ENCODE measurements at places on chromosomes 1 and 21.

DNA sequence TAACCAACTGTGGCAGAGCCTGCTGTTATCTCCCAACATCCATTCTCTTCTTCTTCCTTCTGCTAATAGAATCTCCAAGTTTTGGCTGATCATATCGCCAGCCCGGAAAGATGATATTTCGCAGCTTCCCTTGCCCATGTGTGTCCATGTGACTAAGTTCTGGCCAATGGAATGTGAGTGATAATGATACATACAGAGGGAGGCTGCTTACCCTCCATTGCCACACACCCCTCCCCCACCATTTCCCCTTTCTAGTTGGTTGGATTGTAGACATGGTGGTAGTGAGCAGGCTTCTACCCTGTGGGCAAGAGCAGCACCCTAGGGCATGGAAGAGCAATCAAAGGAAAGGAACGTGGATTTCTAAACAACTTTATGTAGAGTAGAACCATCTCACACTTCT is 48.8 kb downstream of the SLC9C2 start:
- DNase-seq = no peak

GRCh38 chr1:202162418-202163280 is 2.2 kb upstream of the PTPN7 start:
- DNase-seq = no peak

DNA sequence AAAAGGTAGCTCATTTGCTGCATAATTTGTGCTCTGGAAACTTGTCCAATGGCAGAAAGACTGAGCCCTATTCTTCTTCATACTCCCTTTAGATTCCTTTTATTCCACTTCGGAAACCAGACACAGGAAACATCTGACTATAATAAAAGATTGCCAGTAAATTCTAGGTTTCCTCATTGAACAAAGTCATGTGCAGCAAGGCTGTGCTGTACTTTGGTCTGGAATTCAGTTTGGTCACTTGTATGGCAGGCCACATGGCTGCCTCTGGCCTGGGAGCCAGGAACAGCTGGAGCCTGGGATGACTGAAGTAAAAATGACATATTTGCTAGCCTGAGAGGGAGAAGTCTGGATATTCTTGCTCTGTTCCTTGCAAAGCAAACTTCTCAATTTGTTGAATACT is 79.6 kb downstream of the ST3GAL3 start:
- no peak for DNase-seq

DNA sequence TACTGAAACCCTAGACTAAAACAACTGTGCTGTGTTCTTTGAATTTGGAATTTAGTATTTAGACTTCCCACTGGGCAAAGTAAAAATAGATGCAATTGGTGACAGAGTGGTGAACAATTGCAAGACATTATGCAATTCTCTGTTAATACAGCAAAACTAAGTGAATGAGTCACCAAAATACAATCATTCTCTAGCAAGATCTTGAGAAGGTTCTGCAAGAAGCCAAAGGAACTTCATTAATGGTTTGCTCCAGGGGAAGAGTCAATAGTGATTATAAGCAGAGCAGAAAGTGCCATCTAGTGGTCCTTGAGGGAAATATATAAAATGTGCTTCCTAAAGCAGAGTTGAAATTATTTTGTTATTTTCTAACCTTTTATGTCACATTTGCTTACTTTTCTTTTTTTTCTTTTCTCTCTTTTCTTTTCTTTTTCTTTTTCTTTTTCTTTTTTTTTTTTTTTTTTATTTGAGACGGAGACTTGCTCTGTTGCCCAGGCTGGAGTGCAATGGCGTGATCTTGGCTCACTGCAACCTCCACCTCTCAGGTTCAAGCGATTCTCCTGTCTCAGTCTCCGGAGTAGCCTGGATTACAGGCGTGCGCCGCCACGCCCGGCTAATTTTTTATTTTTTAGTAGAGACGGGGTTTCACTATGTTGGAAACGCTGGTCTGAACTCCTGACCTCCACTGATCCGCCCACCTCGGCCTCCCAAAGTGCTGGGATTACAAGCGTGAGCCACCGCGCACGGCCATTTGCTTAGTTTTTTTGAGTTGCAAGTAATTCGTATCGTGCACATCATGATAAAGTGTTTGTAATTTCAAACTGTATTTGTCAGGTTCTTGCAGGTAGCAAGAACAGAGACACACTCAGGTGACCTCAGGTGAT is 99.2 kb downstream of the CTH start:
- peak; percentile 91 for DNase-seq

DNA sequence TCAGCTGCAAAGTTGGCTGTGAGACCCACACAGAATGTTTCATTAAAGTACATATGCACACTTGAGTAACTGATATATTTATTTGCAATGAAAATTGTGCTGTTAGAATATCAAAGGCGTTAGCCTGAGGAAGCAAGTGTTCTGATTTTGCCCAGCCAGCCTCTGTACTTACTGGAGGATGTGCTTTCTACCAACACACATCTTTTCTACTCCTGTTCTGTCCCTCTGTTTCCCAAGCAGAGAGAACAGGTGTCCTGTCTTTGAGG is 31.4 kb downstream of the ELAVL4 start:
- DNase-seq = no peak

GRCh38 chr1:157955857-157956256 is 37.6 kb upstream of the KIRREL1 start:
- DNase-seq = no peak

- DNase-seq = no peak
Observed at GRCh38 chr1:16972189-16972895, 8.1 kb downstream of the MFAP2 start.

- no peak for DNase-seq
Observed at GRCh38 chr1:48643193-48643592, 133.5 kb downstream of the BEND5 start.

DNA sequence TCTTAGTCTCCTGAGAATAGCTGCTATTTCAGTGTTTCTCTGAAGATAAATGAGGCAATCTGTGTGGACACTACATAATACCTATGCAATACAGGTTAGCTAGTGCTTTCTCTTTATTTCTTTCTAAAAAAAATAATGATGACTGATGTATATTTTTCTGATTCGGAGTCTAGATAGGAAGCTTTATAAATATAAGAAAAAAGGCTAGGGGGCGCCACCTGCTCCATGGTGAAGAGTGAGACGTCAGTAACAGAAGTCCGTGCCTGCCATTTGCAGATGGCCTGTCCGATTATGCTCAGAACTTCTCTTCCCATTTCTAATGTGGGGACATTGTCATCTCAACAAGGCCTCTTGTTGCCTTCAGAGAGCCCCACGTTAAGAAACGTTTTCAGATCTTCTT is 26.4 kb downstream of the QSOX1 start:
- DNase-seq = peak; percentile 47

DNA sequence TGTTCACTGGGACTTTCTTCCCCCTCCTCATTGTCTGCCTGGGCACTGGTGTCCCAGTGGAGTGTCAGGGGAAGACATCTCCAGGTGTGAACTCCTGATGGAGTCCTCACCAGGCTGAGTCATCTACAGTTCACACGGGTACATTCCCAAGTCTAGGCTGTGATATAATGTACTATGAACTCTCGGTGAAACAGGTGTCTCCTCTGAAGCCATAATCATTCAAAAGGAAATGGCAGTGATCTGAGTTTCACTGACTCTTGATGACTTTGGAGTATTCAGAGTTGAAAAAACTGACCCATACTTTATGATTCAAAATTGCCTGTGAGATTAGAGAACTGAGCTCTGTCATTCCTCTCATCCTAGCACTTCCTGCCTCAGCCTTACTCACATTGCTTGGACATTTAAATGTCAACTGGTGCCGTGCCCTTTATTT is 9.1 kb downstream of the LAMC2 start:
- DNase-seq = peak; percentile 29

DNA sequence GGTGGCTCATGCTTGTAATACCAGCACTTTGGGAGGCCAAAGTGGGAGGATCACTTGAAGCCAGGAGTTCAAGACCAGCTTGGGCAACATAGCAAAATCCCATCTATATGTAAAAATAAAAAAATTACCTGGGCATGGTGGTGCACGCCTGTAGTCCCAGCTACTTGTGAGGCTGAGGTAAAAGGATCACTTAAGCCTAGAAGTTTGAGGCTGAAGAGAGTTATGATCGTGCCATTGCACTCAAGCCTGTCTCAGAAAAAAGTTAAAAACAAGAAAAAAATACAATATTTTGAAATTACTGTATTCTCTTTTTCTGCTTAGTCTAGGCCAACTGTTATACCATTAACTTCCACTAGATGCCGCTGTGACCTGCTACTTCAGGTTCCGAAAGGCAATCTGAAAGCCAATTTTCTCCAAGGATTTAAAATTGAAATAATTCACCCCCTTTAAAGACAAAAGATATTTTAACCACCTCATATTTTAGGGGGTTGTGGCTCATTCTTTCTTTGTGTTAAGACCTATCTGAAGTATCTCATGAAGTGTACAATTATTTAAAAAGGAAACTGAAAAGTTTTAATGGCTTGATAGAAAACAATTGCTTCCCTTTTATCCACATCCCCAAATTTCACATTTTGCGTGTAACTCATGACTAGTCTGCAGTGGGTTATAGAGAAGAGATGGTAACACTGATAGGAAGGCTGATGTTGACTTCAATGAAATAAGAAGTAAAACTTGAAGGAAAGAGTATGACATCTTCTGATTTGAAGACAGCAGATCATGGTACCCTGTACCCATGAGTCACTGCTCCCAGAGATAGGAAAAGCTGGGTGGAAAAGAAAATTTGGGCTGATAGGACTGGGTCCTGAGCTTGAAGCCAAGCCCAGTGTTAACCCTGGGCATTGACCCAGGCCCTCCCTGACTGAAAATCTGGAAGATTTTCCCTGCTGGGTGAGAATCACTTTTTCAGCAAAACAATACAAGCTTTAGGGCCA is 24.4 kb upstream of the CLDN14 start:
- DNase-seq = peak; percentile 32
